ENCODE measurements at places on chromosomes 2 and 18.

DNA sequence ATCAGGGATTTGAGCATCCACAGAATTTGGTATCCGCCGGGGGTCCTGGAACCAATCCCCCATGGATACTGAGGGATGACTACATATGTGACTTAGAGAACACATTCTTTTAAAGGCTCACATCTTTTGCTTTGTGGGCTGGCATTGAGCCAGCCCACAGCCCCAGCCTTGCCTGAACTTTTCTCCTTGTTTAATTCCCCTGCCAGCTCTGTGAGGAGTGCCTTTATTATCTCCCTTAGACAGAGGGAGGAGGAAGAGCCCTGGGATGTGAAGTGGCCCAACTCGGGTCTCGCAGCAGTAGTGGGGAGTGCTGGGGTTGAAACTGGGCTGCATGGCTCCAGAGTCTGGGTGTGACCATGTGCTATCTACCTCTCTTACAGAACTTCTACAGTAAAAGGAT is 7.6 kb downstream of the TTC39C start:
- DNase-seq = no peak

- no peak for DNase-seq
Observed at GRCh38 chr2:10498525-10499274, 50.6 kb upstream of the ODC1 start.

GRCh38 chr2:225598426-225598825 is 198.9 kb downstream of the NYAP2 start:
- DNase-seq = no peak

DNA sequence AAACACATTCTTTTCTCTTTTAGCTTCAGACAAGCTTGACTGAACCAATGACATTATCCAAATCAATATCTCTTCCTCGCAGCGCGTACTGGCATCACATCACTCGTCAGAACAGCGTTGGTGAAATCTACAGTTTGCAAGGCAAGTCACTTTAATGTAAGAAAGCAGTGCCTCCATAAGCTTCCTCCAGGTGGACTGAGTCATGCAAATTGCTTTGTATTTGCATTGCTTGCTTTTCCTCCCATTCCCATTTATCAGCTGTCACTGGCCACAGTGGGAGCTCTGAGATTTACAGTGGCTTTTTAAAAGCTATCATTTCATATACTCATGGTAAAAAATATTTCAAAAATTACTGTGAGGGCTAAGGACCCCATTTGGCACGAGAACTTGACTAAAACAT is 189.9 kb downstream of the CD226 start:
- DNase-seq = no peak

DNA sequence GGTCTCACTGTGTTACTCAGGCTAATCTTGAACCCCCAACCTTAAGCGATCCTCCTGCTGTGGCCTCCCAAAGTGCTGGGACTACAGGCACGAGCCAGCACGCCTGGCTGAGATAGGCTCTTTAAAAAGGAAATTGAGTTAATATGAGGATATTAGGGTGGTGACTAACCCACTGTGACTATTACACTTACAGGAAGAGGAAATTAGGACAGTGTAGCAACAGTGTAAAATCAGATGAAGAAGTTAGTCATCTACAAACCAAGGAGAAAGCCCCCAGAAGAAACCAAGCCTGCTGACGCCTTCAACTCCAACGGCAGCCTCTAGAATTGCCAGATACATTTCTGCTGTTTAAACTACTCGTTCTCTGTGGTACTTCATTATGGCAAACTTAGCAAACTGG is 711.9 kb downstream of the SUCLG1 start:
- no peak for DNase-seq

- DNase-seq = no peak
Observed at GRCh38 chr18:79355433-79356335, 40.0 kb upstream of the NFATC1 start.
